ENCODE measurements at places on chromosomes 1 and 21. TPM values are rescaled to one million over a fixed set of nuclear protein-coding genes. Genes with fewer than 3 reads are reported as not detected.

The PLPPR5 gene
- total RNA-seq = not detected

The KAZN gene
- 10.6 TPM for total RNA-seq

The TNFAIP8L2 gene
- not detected for total RNA-seq

The ATP1A4 gene
- not detected for total RNA-seq

The SLC44A5 gene
- 2.2 TPM for total RNA-seq

Data from smooth muscle cell of the pulmonary artery (primary cell).